ENCODE measurements at places on chromosomes 4 and X. TPM values are rescaled to one million over a fixed set of nuclear protein-coding genes. Genes with fewer than 3 reads are reported as not detected.

Gene FRMD7
- 1.1 TPM for total RNA-seq

Gene SUPT20HL1
- total RNA-seq = not detected

Gene CT45A2
- not detected for total RNA-seq

Gene DMP1
- not detected for total RNA-seq

Gene ZNF595
- 29.5 TPM for total RNA-seq

Gene MAGEC3
- total RNA-seq = not detected

Gene TLR2
- 13.3 TPM for total RNA-seq

Gene FAM184B
- total RNA-seq = 1.6 TPM

Gene HMX1
- not detected for total RNA-seq

Gene CLDN34
- 0.23 TPM for total RNA-seq

Gene FAT1
- 410 TPM for total RNA-seq

Gene WAS
- total RNA-seq = 6.4 TPM

Data from metanephros (tissue), 2 donors.